ENCODE measurements at places on chromosomes 2 and 18. TPM values are rescaled to one million over a fixed set of nuclear protein-coding genes. Genes with fewer than 3 reads are reported as not detected.

- DNase-seq, result no peak
Observed at GRCh38 chr2:39524756-39525635, 87.9 kb upstream of the MAP4K3 start.

Gene EPB41L3
- not detected for total RNA-seq

DNA sequence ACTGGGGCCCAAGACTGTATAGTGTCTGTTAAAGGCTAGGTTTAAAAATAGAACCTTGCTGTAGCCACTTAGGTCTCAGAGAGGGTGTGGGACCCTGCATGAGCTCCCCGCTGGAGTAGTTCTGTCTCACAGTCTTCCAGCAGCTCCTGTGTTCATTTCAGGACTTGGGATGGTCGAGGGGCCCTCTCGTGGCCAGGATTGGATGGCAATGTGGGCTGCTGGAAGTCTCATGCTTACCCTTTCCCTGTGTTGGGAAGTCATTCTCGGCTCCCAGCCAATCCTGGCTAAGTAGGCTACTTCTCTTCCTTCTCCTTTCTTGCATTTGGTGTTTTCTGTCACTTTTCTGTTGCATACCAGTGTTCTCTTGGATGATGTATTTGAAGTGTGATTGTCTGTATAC, 284.0 kb upstream of the GCFC2 start:
- no peak for DNase-seq

DNA sequence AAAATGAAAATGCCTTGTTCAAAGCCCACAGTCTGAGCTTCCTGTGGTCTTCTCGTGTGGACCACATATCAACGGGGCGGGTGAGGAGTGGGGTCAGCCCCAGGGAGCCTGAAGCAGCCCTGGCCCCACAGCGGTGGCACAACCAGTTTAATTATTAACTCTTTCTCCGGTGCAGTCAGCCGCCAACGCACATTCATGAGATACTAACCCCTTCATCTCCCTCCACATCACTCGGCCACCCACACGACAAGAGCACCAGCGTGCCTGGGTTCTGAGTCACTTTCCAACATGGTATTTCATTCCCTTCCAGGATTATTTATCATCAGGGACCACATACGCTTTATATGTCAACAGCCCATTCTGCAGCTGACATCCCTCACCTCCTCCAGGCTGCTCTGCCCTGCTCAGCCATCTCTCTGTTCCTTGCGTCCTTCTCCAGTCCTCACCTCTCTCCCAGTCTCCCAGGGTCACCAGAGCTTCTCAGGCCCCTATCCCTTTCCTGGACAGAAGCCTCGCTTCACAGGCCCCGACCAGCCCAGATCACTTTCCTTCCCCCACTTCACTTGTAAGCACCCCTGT, 48.0 kb upstream of the ID2 start:
- DNase-seq, result peak; percentile 90

DNA sequence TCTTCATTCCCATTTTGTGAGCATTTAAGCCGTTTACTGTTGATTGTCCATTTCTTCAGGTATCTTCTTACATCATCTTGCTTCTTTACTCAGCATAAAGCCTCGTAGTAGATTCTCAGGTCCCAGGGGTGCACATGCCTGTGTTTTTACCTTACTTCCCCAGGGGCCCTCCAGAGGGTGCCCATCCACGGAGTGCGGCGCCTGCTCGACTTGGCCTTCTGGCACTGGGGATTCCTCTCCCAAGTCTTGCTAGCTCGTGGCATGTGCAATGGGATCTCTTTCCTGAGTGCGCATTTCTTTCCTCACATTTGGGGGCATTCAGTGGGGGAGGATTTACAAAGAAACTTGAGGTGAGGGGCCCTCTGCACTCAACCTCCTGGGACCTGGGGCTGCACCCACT, 148.1 kb downstream of the AGAP1 start:
- DNase-seq, result no peak

DNA sequence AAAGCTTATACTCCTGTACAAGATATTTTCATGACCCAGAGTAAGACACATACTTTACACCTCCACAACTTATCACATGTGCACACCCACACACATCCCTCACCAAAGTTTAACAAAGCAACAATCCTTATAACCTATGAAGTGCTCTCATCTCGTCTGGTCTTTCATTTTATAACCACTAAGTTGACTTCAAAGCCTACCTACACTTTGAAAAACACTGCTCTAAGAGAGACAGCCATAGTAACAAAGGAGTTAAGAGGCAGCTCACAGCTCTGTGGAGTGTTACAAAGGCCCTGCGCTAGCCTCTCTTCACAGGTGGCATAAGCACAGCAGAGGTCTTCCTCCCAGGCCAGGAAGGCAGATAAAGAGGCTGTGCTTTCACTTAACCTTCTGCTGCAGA, 69.7 kb upstream of the TMEM200C start:
- DNase-seq, result no peak

- DNase-seq, result no peak
Observed at GRCh38 chr18:55433648-55434047, 154.3 kb downstream of the TCF4 start.

Gene RNU2-63P
- total RNA-seq, result not detected

GRCh38 chr2:46351098-46351749, 54.0 kb downstream of the EPAS1 start:
- no peak for DNase-seq

DNA sequence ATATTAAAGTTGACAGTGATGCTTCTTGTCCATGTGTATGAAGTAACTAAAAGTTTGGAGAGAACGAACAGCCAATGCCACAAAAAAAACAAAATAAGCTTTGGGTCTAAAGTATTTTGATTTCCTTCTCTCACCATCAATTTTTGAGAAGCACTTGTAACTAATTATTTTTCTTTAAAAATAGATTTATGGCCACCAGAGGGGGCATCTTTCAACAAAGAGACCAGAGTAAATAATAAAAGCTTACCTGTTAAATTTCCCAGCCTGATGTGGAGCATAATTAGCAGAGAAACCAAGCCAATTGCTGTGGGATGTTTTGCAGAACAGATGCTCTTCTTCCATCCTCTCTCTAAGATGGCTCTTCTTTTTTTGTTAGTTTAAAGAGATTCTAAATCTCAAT, 29.0 kb downstream of the LINC00305 start:
- DNase-seq, result no peak
